ENCODE measurements at places on chromosomes 1 and 21. TPM values are rescaled to one million over a fixed set of nuclear protein-coding genes. Genes with fewer than 3 reads are reported as not detected.

The SYT6 gene
- not detected for total RNA-seq

GRCh38 chr1:114076308-114076707, 77.4 kb downstream of the SYT6 start:
- no peak for DNase-seq
- no peak overlapping the region for H3K27ac ChIP-seq
- H3K4me3 ChIP-seq, result no peak overlapping the region

GRCh38 chr1:1564268-1564667, 10.4 kb downstream of the SSU72 start:
- H3K27ac ChIP-seq, result no peak overlapping the region
- H3K27me3 ChIP-seq, result no peaks in the 10 kb centered on the region
- peaks cover 27% of the 10 kb centered on the region for H3K36me3 ChIP-seq
- no peak overlapping the region for H3K4me3 ChIP-seq

- no peaks in the 10 kb centered on the region for H3K4me1 ChIP-seq
- no peaks in the 10 kb centered on the region for H3K36me3 ChIP-seq
These were observed 50.0 kb downstream of the TNR start for GRCh38 chr1:175693364-175693763.

DNA sequence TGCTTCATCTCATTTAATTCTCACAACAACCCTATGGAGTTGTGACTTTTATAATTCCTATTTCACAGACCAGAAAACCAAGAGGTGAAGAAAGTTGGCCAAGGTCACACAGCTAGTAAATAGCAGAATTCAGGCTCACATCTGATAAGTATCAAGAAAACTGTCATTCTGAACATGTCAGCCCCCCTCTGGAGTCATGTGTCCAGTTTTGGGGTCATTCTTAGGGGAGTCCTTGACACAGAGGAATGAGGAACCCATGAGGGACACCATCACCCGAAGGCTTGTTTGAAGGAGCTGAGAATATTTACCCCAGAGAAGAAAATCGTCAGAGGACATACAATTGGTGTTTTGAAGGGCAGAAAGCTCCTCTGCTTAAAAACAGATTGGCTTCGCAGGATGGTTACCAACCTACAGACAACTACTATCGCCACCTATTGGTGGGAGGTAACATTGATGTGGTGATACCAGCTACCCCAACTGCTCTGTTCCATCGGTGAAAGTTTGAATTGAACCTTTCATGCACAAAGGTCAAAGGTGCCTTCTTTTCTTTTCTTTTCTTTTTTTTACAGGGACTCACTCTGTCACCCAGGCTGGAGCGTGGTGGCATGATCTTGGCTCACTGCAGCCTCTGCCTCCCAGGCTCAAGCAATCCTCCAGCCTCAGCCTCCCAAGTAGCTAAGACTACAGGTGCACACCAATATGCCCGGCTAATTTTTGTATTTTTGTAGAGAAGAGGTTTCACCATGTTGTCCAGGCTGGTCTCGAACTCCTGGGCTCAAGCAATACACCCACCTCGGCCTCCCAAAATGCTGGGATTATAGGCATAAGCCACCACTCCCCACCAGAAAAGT, 31.3 kb downstream of the NCMAP start:
- H3K27me3 ChIP-seq, result peaks cover 2% of the 10 kb centered on the region
- no peaks in the 10 kb centered on the region for H3K36me3 ChIP-seq
- H3K4me1 ChIP-seq, result peaks cover 5% of the 10 kb centered on the region
- DNase-seq, result peak; percentile 49
